ENCODE measurements at places on chromosomes 6 and 20. TPM values are rescaled to one million over a fixed set of nuclear protein-coding genes. Genes with fewer than 3 reads are reported as not detected.

- no peak for DNase-seq
Measured at GRCh38 chr6:154848580-154848979, 115.4 kb downstream of the SCAF8 start.

DNA sequence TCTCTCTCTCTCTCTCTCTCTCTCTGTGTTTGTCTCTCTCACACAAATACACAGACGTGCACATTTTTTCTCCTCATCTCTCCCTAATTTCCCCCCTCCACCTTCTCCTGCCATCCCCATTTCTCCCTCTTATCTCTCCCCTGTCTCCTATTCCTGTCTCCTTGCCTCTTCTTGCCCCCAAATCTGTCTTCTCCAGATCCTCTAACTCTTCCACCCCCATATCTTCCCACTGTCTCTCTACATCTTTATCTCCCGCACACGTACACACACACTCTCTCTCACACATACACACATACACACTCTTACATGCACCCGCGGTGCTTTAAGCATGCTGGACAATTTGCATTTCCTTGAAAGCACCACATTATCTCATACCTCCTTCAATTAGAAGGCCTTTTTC, 15.9 kb downstream of the KIZ start:
- no peak for DNase-seq

DNA sequence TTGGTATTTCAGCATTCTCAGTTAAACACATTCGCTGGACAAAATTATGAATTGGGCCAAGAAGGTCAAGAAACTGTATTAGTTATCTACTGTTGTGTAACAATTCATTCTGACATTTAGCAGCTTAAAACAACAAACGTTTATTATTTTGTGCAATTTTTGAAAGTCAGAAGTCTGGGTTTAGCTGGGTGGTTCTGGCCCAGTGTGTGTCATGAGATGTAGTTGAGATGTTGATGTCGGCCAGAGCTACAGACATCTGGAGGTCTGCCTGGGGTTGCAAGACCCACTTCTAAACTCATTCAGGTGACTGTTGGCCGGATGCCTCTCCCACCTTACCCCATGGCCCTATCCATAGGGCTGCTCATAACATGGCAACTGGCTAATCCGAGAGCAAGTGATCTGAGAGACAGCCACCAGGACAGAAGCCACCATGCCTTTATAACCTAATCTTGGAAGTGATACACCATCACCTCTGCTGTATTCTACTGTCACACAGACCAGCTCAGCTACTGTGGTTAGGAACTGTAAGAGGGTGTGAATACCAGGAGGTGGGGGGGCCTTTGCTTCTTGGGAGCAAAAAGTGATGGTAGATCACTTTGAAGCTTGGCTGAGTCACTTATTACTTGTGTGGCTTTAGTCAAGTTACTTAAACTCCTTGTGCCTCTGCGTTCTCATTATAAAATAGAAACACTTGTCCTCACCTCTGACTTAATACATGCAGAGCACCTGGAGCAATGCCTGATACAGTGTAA, 217.0 kb upstream of the MYLIP start:
- DNase-seq: no peak

GRCh38 chr6:72406517-72406916, 215.3 kb upstream of the KCNQ5 start:
- no peak for DNase-seq

- no peak for DNase-seq
Measured at GRCh38 chr20:58139849-58140786, 88.3 kb downstream of the ANKRD60 start.

- DNase-seq: no peak
Measured at GRCh38 chr6:95489185-95489863, 88.0 kb upstream of the MANEA start.

DNA sequence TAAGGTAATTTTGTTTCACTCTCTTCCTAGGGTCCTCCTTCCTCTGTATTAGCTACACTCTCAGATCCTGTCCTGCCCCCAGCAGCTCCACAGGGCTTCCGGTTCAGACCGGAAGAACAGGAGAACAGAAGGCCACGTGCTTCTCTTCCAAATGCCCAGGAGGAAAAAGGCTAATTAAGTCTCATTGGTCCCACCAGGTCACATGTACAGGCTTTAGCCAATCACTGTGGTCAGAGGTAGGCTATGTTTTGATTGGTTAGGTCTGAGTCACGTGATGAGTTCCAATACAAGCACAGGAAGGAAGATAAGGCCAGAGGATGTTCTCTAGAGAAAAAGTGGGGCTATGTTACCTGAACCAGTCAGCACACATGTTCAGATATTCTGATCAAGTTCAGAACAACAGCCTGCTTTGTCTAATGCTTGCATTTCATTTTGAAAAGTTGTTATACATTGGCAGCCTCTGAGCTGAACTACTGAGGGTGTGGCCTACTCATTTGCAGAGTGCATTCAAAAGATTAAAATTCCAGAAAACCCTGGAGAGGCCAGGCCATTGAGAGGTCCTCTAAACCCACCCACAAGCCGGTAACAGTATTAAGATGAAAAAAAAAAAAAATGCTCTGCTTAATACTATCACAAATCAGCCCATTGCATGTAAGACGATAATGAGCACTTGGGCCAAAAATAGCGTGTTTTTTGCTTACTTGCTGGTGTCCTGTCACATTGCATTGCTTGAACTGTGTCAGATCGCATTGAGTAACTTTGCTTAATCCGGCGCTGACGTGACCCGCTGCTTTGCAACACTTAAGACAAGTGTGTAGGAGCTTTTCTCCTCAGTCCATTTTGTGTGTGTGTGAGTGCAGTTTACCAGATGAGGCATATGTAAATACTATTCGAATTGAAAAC, 170.3 kb downstream of the TSHZ2 start:
- DNase-seq: no peak

GRCh38 chr6:139369568-139370282, 4.7 kb downstream of the CITED2 start:
- no peak for DNase-seq

DNA sequence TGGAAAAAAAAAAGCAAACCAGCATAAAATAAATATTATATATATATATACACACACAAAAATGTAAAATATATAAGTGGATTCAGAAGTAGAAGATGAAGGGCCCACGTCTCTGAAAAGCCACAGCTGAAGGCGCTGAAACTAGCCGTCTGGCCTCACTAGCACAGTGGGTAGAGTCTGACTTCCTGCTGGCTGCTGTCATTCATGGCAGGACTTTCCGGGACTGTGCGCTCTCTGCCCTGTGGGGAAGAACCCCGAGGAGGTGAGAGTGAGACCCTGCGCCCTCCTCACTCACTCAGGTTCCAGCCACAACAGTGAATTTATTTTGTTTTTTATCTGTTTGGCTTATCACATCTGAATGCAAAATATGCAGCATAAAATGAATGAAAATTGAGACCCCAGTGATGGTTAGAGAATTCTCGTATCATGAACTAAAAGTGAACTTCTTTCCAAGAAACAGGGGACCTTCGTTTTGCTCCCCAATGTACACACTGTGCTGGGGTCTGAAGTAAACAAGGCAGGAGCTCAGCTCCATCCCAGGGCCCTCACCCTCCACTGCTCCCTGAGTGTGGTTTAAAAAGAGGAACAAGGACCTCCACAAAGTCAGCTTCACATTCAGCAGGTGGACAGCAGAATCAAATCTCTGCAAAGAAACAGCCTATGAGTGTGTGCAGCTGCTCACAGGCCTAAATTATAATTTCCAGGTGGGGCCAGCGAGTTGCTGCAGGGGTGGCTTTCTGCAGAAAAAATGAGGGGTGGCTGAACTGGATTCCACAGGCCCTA, 1.3 kb upstream of the RAMACL start:
- DNase-seq: no peak

Gene MDFI
- total RNA-seq: 0.49 TPM

Gene PTPRT
- not detected for total RNA-seq

Gene C6orf141
- 0.25 TPM for total RNA-seq

Gene RIPOR2
- 16.8 TPM for total RNA-seq

Measured in activated T-cell treated with anti-CD3 and anti-CD28 coated beads, Interleukin-2, amount 50 U/mL, for 4 hours (primary cell).